ENCODE measurements at places on chromosomes 3 and 15. TPM values are rescaled to one million over a fixed set of nuclear protein-coding genes. Genes with fewer than 3 reads are reported as not detected.

GRCh38 chr15:38720893-38721567, 156.4 kb upstream of the RASGRP1 start:
- no peak for DNase-seq

DNA sequence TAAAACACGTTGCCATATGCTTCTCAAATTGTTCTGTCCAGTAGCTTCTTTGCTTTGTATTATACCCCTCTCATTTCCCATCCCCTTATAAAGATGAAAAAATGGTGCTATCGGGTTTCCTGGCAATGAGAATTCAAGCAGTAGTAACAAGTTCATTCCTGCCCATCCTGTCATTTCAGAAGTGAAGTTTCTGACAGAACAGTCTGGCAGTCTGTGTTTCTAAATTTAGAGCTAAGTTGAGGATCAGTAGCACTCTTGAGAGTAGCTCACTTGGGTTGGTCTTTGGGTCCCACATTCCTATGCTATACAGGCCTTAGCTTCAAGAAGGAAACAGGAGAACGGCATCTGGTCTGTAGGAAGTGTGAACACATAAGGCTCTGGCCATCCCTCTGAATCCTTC, 134.6 kb downstream of the GHSR start:
- DNase-seq = no peak

DNA sequence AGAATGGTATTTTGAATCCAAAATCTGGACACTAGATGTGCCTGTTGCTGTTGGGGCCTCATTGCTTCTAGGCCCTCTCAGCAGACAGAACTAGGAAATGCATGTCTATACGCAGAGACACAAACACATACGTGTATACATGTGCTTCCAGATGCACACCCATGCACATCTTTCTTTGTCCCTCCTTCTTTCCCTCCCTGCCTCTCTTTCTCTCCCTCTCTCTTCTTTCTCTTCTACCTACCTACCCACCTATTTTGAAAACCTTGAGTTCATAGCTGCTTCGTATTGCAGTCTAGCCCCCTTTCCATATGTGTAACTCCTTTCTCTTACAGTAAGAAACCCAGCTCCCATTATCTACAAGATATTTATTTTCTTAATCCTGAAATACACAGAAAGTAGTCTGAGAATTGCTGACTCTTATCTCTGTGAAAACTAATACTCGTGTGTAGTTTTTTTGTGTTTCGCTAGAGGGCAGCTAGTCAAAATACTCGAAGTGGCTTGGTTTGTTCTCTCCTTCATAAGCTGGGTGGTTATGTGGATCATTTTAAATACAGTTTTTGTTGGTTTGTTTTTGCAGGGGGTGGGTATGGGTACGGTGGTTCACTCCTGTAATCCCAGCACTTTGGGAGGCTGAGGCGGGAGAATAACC, 18.5 kb downstream of the RPL32 start:
- no peak for DNase-seq

Gene KCNAB1
- 31.4 TPM for total RNA-seq

GRCh38 chr15:56959318-56959648, 40.8 kb downstream of the TCF12 start:
- DNase-seq = no peak

GRCh38 chr15:39543651-39544050, 37.2 kb upstream of the THBS1 start:
- no peak for DNase-seq

Gene FOXB1
- not detected for total RNA-seq

- no peak for DNase-seq
Measured at GRCh38 chr15:39919411-39919747, 687 bp downstream of the GPR176 start.

- no peak for DNase-seq
Measured at GRCh38 chr3:141094790-141095545, 43.8 kb downstream of the SPSB4 start.

DNA sequence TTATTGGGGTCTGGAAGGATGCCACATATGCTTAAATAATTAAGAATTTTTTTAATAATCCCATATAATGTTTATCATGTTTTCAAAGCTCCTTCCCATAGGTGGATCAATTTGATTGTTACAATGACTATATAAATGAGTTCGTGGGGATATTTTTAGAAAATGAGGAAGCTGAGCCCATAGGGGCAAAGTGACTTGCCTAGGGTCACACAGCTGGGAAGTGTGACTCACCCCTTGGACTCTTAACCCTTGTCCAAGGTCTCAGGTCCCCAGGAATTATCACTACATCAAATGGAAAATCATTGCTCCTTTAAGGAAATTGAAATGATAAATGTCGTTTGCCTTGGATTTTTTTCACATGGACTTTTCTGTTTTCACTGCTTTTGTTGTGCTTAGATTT, 161.2 kb upstream of the RGMA start:
- no peak for DNase-seq

DNA sequence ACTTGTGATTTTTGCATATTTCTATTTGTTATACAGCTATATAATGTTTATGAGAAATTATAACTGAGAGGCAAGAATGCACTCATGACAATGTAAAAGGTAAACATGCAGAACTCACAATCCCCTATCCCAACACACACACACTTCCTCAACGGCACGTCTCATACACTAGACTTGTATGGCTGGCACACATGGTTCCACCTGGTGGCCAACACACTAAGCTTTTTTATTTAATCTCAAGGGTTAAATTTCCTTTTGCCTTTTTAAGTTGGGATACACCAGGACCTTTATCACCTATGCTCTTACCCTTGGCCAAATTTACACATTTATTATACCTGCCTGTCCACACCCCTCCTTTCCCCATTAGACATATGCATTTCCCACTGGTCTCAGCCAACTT, 88.6 kb upstream of the PSMD6 start:
- DNase-seq = no peak

DNA sequence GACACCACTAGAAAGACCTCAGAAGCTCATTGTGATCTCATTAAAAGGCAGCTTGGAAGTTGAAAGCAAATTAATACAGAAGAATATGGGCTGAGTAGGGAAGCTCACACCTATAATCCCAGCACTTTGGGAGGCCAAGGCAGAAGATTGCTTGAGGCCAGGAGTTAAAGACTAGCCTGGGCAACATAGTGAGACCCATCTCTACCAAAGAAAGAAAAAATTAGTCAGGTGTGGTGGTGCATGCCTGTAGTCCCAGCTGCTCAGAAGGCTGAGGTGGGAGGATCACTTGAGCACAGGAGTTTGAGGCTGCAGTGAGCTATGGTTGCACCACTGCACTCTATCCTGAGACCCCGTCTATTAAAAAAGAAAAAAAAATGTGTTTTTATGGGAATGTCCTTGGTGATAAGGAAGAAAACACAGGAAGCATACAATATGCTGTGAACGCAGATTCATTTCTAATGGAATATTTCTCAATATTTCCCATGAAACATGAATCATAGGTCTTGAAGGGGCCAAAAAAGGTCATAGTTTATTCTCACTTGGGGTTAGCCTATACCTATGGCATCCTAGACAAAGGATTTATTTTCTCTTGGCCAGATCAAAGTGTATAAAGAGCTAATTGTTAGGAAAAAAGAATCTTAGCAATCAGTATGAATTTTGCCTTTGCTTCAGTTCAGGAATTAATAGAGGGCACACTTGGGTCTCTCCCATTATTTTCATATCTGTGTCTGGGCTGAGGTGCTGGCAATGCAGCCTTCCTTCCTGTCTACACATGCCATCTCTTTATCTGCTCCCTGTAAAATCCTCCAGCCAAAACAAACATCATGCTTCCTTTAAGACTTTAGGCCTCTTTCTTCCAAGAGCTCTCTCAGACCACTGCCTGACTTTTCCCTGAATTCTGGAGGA, 98.2 kb downstream of the FNDC3B start:
- no peak for DNase-seq

DNA sequence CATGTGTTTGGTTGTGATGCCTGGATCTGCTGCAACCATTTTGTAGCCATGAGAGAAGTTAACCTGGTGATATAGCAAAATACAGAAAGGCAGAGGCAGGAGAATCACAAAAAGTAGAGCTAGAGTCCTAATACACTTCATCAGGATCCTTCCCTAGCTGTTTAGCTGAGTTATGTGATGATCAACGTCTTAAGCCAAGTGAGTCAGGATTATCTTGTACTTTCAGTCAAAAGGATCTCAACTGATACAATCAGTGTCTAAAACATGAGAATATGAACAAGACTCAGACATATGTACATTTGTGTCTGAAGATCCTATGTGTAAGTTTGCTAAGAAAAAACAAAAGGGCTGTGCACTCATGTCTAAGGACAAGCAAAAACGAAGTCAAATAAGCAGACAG, 236.9 kb downstream of the NTRK3 start:
- no peak for DNase-seq

DNA sequence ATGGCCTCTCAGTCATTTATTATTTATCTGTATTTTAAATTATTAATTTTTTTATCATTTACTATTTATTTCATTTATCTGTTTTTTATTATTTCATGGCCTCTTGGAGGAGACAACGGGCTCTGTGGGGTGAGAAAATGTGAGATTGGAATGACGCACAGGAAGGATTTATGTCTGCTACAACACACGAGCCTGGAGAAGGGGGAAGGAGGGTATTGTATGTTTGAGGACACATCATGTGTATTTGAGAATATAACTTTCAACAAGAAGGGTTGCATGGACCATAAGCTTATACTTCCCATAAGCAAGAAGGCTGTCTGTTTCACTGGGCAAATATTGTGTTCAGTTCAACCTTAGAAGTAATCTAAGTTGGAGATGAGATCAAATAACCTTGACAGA, 31.7 kb downstream of the LSM3 start:
- DNase-seq = no peak

Gene CMTM8
- 0.41 TPM for total RNA-seq

- DNase-seq = no peak
Measured at GRCh38 chr3:44454258-44454657, 23.2 kb downstream of the ZNF445 start.

DNA sequence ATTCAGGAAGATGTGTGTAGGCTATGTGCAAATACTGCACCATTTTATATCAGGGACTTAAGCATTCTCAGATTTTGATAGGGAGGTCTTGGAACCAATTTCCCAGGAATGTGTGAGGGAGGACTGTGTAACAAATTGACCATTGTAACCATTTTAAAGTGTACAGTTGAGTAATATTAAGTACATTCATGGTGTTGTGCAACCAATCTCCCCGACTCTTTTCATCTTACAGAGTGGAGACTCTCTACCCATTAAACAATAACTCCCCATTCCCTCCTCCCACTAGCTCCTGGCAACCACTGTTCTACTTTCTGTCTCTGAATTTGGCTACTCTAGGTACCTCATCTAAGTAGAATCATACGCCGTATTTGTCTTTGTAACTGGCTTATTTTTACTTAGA, 5.1 kb downstream of the RCN2 start:
- DNase-seq = no peak

GRCh38 chr15:45790325-45790943, 155.6 kb downstream of the SQOR start:
- no peak for DNase-seq

GRCh38 chr3:64559588-64559987, 128.2 kb downstream of the ADAMTS9 start:
- no peak for DNase-seq

DNA sequence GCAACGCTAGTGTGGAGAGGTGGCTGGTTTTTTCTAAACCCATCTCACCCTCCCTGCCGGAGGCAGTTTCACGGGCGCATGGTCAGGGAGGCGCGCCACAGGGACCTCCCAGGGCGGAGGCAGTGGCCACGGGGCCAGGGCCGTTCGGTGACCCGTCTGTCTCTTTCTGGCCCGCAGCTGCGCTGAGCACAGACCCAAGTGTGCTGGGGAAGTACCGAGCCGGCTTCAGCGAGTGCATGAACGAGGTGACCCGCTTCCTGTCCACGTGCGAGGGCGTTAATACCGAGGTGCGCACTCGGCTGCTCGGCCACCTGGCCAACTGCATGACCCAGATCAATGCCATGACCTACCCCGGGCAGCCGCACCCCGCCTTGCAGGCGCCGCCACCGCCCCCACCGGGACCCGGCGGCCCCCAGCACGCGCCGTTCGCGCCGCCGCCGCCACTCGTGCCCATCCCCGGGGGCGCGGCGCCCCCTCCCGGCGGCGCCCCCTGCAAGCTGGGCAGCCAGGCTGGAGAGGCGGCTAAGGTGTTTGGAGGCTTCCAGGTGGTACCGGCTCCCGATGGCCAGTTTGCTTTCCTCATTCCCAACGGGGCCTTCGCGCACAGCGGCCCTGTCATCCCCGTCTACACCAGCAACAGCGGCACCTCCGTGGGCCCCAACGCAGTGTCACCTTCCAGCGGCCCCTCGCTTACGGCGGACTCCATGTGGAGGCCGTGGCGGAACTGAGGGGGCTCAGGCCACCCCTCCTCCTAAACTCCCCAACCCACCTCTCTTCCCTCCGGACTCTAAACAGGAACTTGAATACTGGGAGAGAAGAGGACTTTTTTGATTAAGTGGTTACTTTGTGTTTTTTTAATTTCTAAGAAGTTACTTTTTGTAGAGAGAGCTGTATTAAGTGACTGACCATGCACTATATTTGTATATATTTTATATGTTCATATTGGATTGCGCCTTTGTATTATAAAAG, 1.8 kb downstream of the HES1 start:
- DNase-seq = peak; percentile 63

DNA sequence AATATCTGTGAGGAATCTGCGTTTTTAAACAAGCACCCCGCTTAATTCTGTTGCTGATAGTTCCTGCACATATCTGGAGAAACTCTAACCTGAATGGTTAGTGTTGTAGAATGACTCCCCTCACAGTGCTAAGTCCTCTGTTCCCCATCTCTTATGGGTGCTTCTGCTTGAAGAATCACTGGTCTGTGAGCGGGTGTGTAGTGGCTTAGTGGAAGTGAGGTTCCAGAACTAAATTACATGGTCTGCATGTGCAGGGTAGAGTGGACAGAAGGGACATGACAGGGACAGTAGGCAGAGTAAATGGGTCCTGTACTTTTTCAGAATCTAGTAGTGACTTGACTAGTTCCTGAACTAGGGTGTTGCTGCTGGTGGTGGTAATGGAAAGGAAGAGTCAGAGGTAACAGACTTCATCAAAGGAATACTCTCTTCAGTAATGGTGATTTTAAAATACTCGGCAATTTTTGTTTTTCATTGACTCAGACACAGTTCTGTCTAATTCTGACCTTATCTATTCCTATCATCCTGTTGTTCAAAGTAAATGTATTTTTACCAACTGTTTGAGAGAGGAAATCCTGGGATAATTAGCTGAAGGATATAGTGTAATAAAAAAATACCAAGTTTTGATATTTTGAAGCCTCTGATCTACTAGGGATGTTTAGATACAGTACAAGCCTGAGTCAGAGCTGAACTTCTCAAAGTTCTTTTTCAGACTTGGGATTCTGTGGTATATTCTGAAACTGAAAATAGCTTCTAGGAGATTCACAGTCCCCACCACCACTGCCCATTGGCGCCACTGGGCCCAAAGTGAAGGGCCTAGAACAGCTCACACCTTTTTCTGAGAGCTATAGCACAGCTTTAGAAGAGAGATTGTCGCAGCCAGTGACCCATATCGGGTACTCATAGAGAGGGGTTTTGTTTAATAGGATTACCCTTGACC, 55.5 kb downstream of the FNDC3B start:
- DNase-seq = no peak

DNA sequence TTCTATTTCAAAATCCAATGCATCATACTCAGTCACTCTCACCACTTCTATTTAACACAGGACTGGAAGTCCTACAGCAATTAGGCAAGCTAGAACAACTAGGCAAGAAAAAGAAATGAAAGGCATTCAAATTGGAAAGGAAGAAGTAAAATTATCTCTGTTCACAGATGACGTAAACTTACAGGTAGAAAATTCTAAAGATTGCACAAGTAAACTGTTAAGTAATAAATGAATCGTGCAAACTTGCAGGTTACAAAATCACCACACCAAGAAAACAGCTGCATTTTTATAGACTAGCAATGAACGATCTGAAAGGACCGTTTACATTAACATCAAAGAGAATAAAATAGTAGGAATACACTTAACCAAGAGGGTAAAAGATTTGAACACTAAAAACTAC, 36.2 kb downstream of the CHST2 start:
- DNase-seq = no peak

- no peak for DNase-seq
Measured at GRCh38 chr3:134847349-134847748, 52.3 kb downstream of the EPHB1 start.
